ENCODE measurements at places on chromosomes 3 and 15. TPM values are rescaled to one million over a fixed set of nuclear protein-coding genes. Genes with fewer than 3 reads are reported as not detected.

DNA sequence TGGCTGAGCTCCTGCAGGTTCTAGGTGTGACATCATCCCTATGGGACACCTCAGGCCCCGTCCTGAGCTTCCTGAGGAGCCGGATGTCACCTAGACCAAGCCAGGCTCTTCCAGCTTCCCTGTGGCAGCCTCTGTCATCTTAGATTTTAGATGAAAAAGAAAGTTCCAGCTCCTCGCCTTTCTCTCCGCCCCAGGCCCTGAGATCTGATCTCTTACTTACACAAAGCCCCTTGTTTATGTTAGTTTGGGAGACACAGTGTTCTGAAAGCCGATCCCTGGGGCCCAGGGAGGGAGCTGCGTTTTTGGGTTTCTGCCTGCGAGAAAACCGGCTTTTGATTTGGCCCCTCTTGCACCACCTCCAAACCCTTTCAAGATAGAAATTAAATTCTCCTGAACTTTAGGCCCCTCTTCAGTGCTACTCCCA lies 40.2 kb upstream of the FAM107A start:
- peak overlapping the region; percentile 62 for H3K27ac ChIP-seq
- H3K4me1 ChIP-seq = peaks cover 3% of the 10 kb centered on the region
- H3K27me3 ChIP-seq = no peaks in the 10 kb centered on the region
- no peak overlapping the region for H3K4me3 ChIP-seq

- DNase-seq = no peak
- no peaks in the 10 kb centered on the region for H3K36me3 ChIP-seq
- no peak overlapping the region for H3K27ac ChIP-seq
- no peaks in the 10 kb centered on the region for H3K27me3 ChIP-seq
Observed at GRCh38 chr3:55607844-55608243, 120.7 kb upstream of the WNT5A start.

GRCh38 chr15:38212729-38213351 lies 39.8 kb upstream of the SPRED1 start:
- H3K27me3 ChIP-seq = no peaks in the 10 kb centered on the region
- no peak overlapping the region for H3K4me3 ChIP-seq
- H3K36me3 ChIP-seq = no peaks in the 10 kb centered on the region
- no peak for DNase-seq

- H3K27me3 ChIP-seq = peaks cover 27% of the 10 kb centered on the region
- no peaks in the 10 kb centered on the region for H3K4me1 ChIP-seq
- no peak overlapping the region for H3K27ac ChIP-seq
Observed at GRCh38 chr15:69071260-69071659, 56.8 kb downstream of the NOX5 start.

- peaks cover 19% of the 10 kb centered on the region for H3K4me1 ChIP-seq
- DNase-seq = no peak
Observed at GRCh38 chr3:197746801-197747237, 2.9 kb upstream of the FYTTD1 start.

The CHST13 gene
- 0.38 TPM for total RNA-seq

Data from thymus (tissue), 14 donors.